Right atrium auricular region (tissue), 2 donors: ENCODE measurements at places on chromosomes 2 and 18. TPM values are rescaled to one million over a fixed set of nuclear protein-coding genes. Genes with fewer than 3 reads are reported as not detected.

DNA sequence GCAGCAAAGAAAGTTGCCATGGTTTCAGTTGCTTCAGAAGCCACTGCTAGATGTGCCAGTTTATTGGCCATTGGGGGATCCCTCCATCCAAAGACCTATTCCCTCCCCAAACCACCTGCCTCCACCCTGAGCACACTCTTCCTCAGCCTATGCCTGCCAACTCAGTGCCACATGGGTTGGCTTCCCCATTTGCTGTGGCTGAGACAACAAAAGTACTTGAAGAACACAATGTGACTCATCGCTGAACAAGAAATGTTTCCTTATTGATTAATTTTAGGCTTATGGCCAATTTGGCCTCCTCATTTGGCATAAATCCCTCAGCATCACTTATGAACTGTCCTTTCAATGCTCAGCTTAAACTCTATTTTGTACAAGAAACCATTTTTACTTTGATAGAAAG, 215.9 kb downstream of the TMEM247 start:
- no peaks in the 10 kb centered on the region for H3K27me3 ChIP-seq
- H3K4me1 ChIP-seq: no peaks in the 10 kb centered on the region
- no peak overlapping the region for H3K4me3 ChIP-seq
- H3K36me3 ChIP-seq: no peaks in the 10 kb centered on the region
- H3K27ac ChIP-seq: no peak overlapping the region

REG3G gene
- total RNA-seq: not detected

GRCh38 chr18:1958798-1959197, 612.5 kb downstream of the METTL4 start:
- H3K27me3 ChIP-seq: no peaks in the 10 kb centered on the region
- DNase-seq: no peak
- no peak overlapping the region for H3K27ac ChIP-seq
- H3K4me3 ChIP-seq: no peak overlapping the region

DNA sequence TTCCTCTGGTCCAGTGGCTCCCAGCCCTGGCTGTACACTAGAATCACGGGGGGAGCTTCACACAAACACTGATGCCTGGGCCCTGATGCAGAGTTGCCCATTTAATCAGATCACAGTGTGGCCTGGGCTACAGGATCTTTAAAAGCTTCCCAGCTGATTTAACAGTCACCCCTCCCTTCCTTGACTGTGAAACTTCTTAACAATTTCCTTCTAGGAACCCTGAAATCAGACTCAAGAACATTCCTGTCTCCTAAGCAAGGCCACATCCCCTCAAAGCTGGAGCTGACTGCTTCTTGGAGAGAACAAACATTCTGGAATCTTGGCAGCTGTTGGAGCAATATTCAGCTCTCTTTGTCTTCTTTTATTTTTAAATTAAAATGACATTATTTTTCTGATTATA, 88.7 kb downstream of the ADD2 start:
- H3K27ac ChIP-seq: peak overlapping the region; percentile 29
- H3K27me3 ChIP-seq: no peaks in the 10 kb centered on the region
- H3K36me3 ChIP-seq: no peaks in the 10 kb centered on the region
- no peak for DNase-seq
- H3K4me1 ChIP-seq: no peaks in the 10 kb centered on the region

DNA sequence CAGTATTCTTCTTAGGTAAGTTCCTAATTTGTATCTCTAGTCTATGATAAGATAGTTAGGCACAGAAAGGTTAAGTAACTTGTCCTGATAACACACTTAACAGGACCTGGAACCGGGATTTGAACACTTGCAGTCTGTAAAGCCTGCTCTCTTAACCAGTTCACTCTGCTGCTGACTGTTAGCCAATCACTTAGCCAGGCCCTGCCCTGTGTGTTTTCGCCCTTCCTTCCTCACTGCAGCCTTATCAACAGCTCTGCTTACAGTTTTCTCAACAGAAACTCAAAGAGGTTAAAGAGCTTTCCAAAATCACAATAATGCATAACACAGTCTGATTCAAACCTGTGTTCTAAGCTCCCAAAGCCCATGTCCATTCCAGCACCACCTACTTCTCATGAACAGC, 151.7 kb downstream of the TRABD2A start:
- no peaks in the 10 kb centered on the region for H3K4me1 ChIP-seq
- H3K4me3 ChIP-seq: no peak overlapping the region
- H3K36me3 ChIP-seq: no peaks in the 10 kb centered on the region
- H3K27ac ChIP-seq: no peak overlapping the region
- no peaks in the 10 kb centered on the region for H3K27me3 ChIP-seq
- no peak for DNase-seq

EPHA4 gene
- 74.2 TPM for total RNA-seq
